ENCODE measurements at places on chromosomes 5 and 9. TPM values are rescaled to one million over a fixed set of nuclear protein-coding genes. Genes with fewer than 3 reads are reported as not detected.

SOWAHA gene
- not detected for polyA plus RNA-seq

IL13 gene
- polyA plus RNA-seq: not detected

ADAMTS13 gene
- 2.4 TPM for polyA plus RNA-seq

FREM1 gene
- 0.04 TPM for polyA plus RNA-seq

ADAMTSL1 gene
- 17.2 TPM for polyA plus RNA-seq

SLC28A3 gene
- polyA plus RNA-seq: 0.42 TPM

FAM153A gene
- polyA plus RNA-seq: not detected

SLC6A19 gene
- polyA plus RNA-seq: not detected

SLC46A2 gene
- not detected for polyA plus RNA-seq

DNA sequence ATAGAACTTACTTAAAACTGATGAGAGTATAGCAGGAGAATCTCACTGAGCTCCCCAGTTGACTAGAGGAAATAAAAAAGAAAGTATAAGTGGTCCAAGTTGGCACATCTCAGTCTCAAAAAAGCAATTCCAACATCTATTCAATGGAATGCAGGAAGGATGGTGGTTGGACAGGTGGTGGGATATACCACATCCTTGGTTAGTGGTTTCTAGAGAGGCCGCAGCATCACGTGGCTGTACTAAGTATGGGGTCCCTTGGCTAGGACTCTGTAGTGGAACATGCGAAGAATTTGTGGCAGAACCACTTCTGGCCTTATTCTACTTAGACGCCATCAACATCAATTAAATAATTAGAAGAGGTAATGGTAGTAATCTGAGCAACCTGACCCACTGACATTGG, 232.4 kb downstream of the SAXO1 start:
- DNase-seq: no peak

GRCh38 chr9:96490534-96491078, 40.6 kb downstream of the HABP4 start:
- no peak for DNase-seq

DNA sequence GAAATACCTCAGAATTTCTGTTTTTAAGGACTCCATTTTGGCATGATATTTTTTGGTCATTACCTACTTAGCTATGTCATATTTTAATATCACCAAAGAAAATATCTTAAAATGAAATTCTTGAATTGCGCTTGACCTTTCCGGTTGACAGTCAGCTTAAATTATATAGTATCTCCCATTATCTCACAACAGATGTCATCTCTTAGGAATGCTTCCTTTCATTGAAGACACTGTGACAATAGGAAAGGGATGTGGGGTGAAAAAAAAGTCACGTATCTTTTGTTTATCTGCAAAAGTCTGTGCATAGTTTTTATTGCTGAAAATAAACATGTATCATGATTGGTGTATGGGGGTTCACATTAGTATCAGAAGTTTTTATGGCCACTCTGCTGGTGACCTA, 105.8 kb downstream of the INVS start:
- DNase-seq: no peak

DNA sequence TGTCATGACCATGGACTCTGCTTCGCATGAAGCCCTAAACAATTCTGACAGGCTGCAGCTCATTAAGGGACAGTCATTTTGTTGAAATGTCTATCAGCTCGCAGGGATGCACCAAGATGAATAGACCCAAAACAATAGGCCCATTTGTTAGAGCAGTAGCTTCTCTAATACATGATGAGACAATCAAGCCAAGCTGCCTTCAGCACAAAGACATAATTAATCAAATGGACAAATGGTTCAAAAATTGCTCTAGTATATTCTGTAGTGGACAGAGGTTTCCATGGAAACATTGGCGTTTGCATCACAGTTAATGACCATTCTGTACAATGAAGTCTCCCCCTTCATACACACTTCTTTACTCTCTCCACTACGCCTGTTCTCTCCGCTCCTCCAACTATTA, 274.6 kb downstream of the ANXA1 start:
- DNase-seq: no peak

DNA sequence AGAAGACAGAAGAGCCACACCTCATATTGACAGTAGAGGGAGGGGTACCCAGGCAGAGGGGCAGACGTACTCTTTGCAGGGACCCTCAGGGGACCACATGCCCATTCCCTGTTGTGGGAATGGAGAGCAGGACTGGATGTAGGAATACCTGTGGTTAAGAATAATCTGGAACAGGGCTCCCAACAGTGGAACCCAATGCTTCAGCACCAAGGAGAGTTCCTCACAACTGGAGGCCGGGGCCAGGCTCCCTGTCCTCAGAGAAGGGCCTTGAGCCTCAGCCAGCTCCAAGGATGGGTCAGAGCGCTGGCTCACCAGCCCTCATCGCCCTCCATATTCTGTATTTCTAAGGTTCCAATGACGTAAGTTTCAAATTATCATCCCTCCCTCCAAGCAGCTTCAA, 7.4 kb upstream of the SHC3 start:
- no peak for DNase-seq

- DNase-seq: no peak
Measured at GRCh38 chr9:129449066-129449465, 171.8 kb downstream of the C9orf50 start.

GRCh38 chr9:121830441-121831140, 179.2 kb downstream of the DAB2IP start:
- DNase-seq: no peak

- no peak for DNase-seq
Measured at GRCh38 chr5:67366691-67367395, 170.2 kb upstream of the CD180 start.

DNA sequence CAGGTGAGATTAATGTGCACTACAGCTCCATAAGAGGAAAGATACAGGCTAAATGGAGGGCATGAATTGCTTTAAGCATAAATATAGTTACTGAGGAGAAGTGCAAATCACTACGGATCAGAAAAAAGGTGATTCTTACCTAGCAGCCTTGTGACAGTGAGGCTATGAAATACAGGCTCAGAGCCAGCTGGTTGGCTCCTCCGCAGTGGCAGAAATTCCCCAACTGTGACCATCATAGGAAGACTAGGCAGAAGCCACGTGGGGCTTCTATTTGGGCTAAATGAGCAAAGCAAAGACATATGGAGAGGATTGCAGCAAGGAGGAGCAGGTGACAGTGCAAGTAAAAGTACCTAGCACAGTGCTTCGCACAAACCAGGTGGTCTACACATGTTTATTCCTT, 40.5 kb downstream of the CDO1 start:
- DNase-seq: no peak

DNA sequence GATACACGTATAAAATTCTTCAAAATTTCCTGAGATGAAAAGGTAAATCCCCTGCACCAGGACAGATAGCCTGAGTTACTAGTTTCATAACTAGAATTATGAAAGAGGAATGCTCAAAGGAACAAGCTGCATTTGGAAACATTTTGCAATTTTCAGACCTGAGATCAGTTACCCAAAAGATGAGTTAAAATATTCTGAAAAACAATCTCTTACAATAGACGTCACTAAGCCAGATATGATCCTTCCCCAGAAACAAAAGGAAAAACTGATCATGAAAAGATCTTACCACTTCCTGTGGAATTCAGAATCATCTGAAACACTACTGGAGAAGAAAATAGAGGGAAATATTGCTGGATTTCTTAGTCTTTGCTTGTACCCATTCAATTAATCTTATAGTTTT, 204.7 kb downstream of the ARRDC3 start:
- no peak for DNase-seq

DNA sequence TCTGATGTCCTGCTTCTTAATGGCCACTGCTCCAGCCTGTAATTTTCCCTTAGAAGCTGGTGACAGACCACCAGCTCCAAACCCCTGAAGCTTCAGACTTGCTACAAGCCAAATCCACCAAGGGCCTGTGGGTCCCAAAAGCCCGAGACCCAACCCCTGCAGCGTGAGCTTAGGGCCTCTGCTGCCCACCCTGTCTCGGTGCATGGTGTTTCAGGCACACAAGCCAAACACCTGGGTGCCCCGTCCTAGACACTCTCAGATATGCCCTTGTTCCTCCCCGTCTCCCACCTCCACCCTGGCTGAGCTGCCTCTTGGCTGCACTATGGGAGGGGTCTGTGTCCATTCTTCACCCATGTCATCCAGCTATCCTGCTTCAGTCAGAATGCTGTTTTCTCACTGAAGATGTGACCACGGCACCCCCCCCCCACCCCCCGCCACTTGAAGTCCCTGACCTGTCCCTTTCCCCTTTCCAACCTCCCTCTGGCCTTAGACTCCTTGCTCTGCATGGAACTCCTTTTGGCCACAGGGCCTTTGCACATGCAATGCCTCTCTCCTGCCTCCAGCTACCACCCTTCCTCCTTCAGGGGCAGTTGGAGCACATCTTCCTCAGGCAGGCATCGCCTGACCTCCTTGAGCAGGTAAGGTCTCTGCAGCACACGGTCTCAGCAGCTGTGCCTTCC, 55.8 kb downstream of the ZNF354C start:
- DNase-seq: no peak

GRCh38 chr9:91943478-91944470, 6.3 kb downstream of the ROR2 start:
- no peak for DNase-seq
